ENCODE measurements at places on chromosomes 7 and 10.

GRCh38 chr10:121532292-121532864 is 65.9 kb downstream of the FGFR2 start:
- no peak for DNase-seq

DNA sequence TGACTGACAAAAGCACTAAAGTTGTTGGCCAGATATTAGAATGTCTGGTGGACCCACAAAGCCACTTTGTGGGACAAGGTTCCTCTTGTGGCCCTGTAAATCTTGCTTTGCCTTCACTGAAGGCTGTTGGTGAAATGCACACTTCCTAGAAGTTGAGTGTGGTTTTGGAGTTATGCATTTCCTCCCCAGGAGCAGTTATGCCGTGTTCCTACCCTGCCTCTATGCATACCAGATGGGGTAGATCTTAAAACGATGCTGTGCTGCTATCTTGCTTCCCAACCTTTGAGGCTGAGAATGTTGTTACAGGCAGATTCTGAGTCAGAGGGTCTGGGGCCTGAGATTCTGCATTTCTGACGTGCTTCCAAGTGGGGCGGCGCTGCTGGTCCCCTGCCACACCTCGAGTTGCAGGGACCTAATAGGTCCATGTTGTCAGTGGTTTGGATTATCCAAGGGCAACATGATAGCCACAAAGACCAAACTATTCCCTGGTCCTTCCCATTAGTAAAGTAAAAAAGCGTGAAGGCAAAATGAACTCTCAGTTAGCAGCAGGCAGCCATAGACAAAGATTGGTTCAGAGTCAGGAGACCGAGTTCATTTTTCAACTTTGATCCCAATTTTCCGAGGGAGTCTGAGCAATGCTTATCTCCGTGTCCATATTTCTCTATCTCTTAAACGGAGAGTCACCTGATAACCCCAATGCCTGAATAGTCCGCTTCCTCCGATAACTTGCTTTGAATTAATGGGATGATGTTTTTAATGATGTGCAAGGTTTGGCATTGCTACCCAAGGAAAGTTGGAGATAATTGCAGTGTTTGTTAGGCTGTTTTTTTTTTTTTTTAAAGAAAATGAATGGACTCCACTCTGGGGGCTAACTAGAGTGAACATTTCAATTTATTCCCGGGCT is 55.8 kb downstream of the CDHR3 start:
- DNase-seq = no peak

DNA sequence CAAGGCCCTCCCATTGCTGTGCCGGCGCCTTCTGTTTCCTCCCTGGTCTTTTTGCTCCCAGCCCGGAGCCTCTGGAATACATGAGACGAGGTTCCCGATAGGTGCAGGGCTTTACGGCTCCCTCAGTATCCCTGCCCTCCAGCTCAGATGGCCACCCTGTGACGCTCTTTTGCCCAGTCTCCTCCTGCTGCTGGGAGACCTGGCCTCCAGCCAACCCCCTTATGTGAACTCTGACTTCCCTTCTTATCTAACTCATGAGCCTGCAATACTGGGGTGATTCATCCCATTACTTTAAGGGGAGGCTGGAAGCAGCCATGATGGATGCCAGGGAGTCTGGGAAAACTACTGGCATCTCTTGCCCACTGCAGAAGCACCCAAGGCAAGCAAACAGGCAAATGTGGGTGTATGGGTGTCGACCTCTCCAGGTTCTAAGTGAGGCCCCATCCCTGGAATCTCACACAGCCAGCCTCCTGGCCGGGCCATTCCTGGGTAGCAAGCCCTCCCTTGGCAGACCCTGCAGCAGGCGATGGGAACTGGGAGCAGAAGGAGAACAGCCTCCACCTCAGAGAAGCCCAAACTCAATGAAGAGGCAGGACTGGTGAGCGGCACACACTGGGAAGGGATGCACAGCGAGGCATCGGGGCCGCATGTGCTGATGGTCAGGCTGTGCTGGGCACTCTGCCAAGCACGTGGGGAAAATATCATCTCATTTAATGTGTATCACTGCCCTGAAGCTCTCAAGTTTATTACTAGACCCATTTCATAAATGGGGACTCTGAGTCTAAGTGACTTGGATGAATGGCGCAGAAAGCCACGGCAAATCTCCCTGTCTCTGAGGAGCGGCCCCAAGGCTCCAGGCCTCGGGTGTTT is 97.5 kb downstream of the FAM53B start:
- no peak for DNase-seq

- no peak for DNase-seq
Observed at GRCh38 chr10:69234447-69234846, 14.3 kb downstream of the HKDC1 start.

GRCh38 chr7:143395187-143396149 is 13.2 kb downstream of the EPHA1 start:
- DNase-seq = no peak

Measured in CD4-positive, alpha-beta T cell treated with Interleukin-17A for 4 hours (primary cell).